ENCODE measurements at places on chromosomes 16 and 17.

GRCh38 chr17:12851901-12852435 lies 62.7 kb downstream of the ARHGAP44 start:
- no peak for DNase-seq

GRCh38 chr17:15884731-15885130 lies 60.2 kb upstream of the ADORA2B start:
- DNase-seq: no peak

- peak; percentile 78 for DNase-seq
Observed at GRCh38 chr16:58027161-58027915, 1.8 kb downstream of the MMP15 start.

DNA sequence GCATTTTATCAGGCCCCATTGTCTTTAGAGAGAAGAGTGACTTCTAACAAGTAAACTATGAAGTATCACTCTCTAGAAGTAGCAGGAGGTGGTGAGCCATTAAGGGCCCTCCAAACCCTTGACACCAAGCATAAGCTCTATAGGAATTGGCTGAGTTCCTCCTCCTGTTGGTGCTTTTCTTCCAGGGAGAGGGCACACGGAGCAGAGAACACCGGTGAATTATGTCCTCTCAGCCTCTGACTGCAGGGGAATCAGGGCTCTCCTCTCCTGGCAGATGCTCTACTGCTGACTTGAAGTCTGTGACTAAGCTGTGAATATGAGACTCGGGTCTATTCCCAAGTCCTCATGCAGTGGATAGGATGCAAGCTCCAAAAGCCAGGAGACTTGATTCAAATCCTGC lies 32.3 kb downstream of the CHD9 start:
- no peak for DNase-seq

- no peak for DNase-seq
Observed at GRCh38 chr16:30456302-30456701, 10.6 kb upstream of the SEPHS2 start.

GRCh38 chr16:57788252-57788841 lies 13.9 kb downstream of the KIFC3 start:
- DNase-seq: no peak

DNA sequence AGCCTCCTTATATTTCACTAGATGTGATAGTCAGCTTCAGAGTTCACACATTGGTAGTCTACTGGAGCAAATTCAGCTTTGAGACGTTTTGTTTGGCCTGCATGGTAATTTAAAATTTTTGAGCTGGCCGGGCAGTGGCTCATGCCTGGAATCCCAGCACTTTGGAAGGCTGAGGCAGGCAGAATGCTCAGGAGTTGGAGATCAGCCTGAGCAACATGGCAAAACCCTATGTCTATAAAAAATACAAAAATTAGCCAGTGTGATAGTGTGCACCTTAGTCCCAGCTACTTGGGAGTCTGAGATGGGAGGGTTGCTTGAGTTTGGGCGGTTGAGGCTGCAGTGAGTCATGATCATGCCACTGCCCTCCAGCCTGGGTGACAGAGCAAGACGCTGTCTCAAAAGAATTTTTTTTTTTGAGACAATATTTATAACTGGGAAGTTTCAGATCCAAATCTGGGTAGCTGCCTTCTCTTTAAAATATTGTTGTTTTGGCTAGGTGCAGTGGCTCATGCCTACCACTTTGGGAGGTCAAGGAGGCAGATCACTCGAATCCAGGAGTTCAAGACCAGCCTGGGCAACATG lies 4.8 kb upstream of the BLMH start:
- no peak for DNase-seq

DNA sequence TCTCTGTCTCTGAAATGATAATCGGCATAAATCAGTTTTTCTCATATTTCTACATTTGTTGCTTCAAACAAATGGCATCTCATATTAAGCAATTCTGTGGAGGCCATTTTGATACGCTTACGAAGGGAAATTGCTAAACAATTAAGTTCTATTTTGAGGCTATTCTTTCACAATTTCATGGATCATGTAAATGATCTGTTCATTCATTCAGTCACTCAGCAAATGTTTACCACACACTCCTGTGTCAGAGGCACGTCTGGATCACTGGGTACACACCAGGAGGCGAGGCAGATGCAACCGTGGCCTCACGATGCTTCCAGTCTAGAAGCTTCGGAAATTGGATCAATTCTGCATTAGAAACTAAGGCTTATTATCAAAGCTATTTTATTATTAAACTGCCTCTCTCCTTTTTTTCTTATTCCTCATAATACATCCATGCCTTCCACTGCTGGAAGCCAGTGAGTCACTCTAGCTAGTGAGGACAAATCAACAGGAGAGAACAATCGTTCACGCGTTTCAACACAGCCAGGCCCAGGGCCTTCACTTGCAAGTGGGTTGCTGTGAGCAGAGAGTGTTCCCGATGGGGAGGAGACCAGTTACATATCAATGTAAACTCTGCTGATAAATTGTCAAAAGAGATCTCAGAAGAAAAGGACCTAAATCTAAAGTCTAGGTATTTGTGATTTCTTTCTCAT lies 11.3 kb upstream of the SLC39A11 start:
- no peak for DNase-seq

GRCh38 chr17:59433586-59433985 lies 102.1 kb downstream of the YPEL2 start:
- DNase-seq: no peak

DNA sequence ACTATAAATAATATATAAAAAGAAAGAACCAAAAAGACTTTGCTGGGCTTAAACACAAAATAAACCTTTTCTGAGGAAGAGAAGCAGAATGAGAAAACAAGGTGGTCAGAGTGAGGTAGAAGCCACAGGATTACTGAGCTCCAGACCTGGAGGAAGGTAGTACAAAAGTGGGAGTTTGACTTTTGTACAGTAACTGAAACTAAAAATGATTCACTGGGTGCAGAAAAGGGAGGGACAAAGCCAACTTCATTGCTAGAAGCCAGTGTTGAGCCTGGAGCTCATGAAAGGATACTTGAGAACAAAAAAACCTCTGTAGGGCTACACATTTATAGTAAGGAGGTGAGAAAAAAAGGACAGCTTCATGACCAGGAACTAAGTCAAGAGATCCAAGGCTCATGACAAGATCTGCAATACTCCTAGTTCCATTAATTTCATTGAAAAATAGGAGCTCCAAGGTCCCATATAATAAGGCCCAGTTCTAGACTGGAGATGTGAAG lies 45.5 kb downstream of the PKD1L3 start:
- no peak for DNase-seq

- no peak for DNase-seq
Observed at GRCh38 chr17:57655553-57655952, 89.5 kb downstream of the CCDC182 start.
